ENCODE measurements at places on chromosomes 3 and 15. TPM values are rescaled to one million over a fixed set of nuclear protein-coding genes. Genes with fewer than 3 reads are reported as not detected.

Gene SST
- total RNA-seq, result not detected

Gene KLHL6
- not detected for total RNA-seq

Gene CHRFAM7A
- 6.7 TPM for total RNA-seq

Gene SCG5
- 2.5 TPM for total RNA-seq

Gene ACKR4
- not detected for total RNA-seq

Gene RTP3
- total RNA-seq, result not detected

Gene CCDC39
- total RNA-seq, result not detected

Gene CLRN1
- total RNA-seq, result not detected

Gene CCR8
- total RNA-seq, result not detected

Gene ALPK3
- 0.11 TPM for total RNA-seq

Gene CLDN1
- 28.5 TPM for total RNA-seq

Gene MORC1
- not detected for total RNA-seq

Gene AMIGO3
- total RNA-seq, result 0.74 TPM

Gene SLC28A2
- total RNA-seq, result not detected

Gene PPP1R14D
- total RNA-seq, result 0.28 TPM

Gene OSBPL10
- total RNA-seq, result 15.5 TPM

Gene PRR23A
- not detected for total RNA-seq

Gene U2SURP
- 125 TPM for total RNA-seq

Gene FRMD4B
- total RNA-seq, result 1.3 TPM

Gene NPAP1
- not detected for total RNA-seq

Gene RASGRF1
- total RNA-seq, result 0.64 TPM

Gene AADACL2
- not detected for total RNA-seq

Gene GRAMD2A
- not detected for total RNA-seq

Gene ACAN
- total RNA-seq, result 0.16 TPM

Gene HCLS1
- 0.13 TPM for total RNA-seq

Gene WNT7A
- 0.12 TPM for total RNA-seq

Gene TIMP4
- total RNA-seq, result 11.3 TPM

Gene NCBP2
- 49.1 TPM for total RNA-seq

Gene PRR20G
- 0.14 TPM for total RNA-seq

Gene FGF12
- total RNA-seq, result 0.37 TPM

Gene ARPIN
- total RNA-seq, result 12.6 TPM

Gene WDR93
- total RNA-seq, result 0.15 TPM

Gene TGM5
- not detected for total RNA-seq

Gene ZNF774
- 0.78 TPM for total RNA-seq

Gene CAND2
- 0.40 TPM for total RNA-seq

Gene TMEM108
- total RNA-seq, result not detected

Gene P2RY12
- not detected for total RNA-seq

Gene DLEC1
- total RNA-seq, result not detected

Gene NOX5
- 0.30 TPM for total RNA-seq

Gene THUMPD3
- total RNA-seq, result 51.6 TPM

Gene CHSY1
- total RNA-seq, result 19.6 TPM

Gene CHRM5
- total RNA-seq, result not detected

Gene UBL7
- total RNA-seq, result 40.9 TPM

Gene SH3GL3
- total RNA-seq, result 0.46 TPM
